ENCODE measurements at places on chromosomes 12 and 14.
A peak's percentile ranks its signal among the peaks of the same experiment; 100 is the strongest.

- DNase-seq, result peak; percentile 78
These were observed 475.6 kb downstream of the PDZRN4 start for GRCh38 chr12:41663598-41664265.

- DNase-seq, result no peak
These were observed 938.0 kb upstream of the FLRT2 start for GRCh38 chr14:84591827-84592445.

DNA sequence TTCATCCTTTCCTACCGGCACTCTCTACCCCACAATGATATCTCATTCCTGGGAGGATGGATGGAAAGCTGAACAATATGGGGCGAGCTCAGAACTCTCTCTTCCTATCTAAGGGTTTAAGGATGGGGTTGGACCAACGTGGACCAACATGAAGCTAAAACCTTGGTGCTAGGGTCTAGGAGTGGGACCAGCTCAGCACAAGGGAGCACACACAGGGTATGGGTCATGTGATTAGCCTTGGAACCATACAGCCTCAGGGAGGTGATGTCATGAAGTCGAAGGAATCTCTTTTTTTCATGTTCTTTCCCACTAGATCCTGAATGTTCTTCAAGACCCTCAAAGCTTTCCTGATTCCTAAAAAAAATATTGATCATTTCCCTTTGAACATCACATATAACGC is 3.3 kb downstream of the GUCY2C start:
- DNase-seq, result no peak

DNA sequence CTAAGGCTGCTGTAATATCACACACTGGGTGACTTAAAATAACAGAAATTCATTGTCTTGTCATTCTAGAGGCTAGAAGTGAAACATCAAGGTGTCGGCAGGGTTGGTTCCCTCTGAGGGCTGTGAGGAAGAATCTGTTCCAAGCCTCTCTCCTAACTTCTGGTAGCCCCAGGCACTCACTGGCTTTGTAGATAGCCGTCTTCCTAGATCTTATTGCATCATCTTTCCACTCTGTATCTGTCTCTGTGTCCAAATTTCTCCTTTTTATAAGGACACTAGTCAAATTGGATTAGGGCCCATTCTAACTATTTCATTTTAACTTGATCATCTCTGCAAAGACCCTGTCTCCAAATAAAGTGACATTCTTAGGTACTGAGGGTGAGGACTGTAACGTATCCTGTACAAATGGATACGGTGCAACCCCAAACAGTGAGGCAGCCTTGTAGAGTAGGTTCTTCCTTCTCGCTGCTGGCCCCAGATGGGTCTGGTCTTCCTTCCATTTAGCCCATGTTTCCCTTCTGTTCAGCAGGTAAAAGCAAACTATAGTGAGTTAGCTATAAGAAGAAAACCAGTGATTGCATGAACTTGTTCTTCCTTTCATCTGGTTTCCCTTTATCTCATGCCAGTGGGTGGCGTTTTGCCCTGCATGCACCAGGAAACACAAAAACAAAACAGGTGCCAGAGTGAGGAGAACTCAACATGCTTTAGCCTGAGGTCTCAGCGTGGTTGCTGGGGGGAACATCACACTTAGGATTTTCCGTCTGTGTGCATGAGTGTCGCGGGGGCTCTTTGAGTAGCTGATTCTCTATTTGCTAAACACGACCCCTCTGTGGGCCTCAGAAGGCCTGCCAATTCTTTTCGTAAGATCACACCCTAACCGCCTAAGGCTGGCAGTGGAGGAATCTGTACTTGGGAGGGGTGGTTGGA is 19.5 kb downstream of the TTC9 start:
- no peak for DNase-seq

- peak; percentile 81 for DNase-seq
These were observed 1.1 kb upstream of the MBD6 start for GRCh38 chr12:57521525-57522010.

GRCh38 chr12:44369998-44370397 is 506.1 kb downstream of the NELL2 start:
- no peak for DNase-seq

GRCh38 chr12:96221391-96221790 is 27.2 kb downstream of the ELK3 start:
- no peak for DNase-seq

- no peak for DNase-seq
These were observed 9.8 kb downstream of the TTC9 start for GRCh38 chr14:70651522-70651921.

DNA sequence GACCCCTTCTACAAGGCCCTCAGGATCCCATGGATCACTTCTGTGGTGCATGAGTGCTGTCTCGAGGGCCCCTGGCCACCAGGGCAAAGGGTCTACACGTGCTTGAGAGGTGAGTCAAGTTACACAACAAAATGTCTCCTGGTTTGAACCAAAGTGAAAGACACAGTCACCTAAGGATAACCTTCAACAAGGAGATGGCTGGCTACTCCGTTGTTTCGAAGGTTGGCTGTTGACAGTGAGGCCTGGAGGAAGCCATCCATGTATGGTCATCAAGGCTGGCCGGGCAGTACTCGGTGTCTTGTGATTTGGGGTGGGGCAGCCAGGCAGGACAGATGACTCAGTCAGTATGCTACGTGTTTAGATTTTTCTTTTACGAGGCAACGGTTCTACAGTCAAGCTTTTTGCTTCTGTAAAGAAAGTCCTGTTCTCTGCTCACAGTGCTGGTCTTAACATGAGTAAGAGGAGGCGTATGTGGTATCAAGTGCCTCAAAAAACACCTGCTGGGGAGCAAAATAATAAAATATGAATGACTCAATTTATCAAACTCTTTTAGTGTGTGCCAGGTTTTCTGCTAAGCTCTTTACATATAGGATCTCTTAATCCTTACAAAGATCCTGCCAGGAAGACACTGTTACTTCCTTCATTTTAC is 18.0 kb upstream of the NT5DC3 start:
- DNase-seq, result no peak

DNA sequence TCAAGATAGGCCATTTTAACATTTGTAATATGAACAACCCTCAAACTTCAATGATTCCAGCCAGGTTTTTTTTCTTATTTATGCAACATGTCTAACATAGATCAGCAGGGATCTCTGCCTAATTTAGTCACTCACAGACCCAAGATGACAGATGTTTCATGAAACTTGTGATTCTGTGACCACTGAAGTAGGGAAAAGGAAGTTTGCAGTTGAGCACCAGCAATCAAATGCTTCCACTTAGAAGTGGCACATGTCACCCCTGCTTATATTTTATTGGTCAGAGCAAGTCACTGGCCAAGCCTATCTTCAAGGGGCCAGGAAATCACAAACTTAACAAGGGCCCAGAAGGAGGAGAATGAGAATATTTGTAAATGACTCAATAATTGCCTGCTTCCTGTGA is 150.6 kb downstream of the BCAT1 start:
- no peak for DNase-seq

GRCh38 chr14:91893669-91894068 is 26.3 kb upstream of the TC2N start:
- no peak for DNase-seq

- DNase-seq, result no peak
These were observed 2.1 kb upstream of the CRIP2 start for GRCh38 chr14:105472486-105472991.

DNA sequence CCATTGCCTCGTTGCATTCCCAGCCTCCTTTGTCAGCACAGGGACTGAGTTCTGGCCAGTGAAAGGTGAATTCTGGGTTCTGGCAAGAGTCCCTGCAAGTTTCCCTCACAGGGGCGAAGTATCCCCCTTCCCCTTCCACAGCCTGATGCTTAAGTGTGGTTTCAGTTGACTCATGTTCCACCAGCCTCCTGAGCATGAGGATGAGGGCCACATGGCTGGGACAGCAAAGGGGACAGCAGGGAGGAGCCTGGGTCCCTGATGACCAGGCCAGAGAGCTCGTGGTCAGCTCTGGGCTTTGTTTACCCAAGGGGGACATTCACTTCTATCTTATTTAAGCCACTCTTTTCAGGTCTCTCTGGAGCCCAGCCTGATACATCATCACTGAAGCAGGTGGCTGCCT is 36.5 kb downstream of the CACNA2D4 start:
- no peak for DNase-seq

- DNase-seq, result no peak
These were observed 339.3 kb downstream of the NRXN3 start for GRCh38 chr14:78509516-78509915.

- DNase-seq, result no peak
These were observed 183.9 kb downstream of the APAF1 start for GRCh38 chr12:98828802-98829600.

GRCh38 chr14:76309572-76310162 is 66.3 kb upstream of the ESRRB start:
- DNase-seq, result no peak

GRCh38 chr14:52907949-52908348 is 42.9 kb downstream of the FERMT2 start:
- no peak for DNase-seq

DNA sequence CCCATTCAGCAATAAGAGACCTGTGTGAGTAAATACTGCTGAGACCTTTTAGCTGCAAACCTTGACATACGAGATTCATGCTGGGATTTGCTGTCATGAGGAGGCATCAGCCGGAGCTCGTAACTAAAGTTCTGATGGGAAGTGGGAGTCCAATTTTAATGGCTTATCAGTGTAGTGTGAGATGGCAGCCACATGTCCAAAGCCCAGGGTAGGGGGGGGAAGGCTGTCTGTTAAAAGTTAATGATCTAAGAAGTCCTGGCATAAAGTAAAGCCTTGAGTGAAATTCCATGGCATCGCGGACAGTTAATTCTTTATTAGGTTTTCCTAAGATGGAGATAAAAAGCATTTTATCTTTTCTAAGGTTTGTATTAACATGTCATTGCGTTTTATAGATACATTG is 240.0 kb downstream of the AACS start:
- DNase-seq, result no peak

DNA sequence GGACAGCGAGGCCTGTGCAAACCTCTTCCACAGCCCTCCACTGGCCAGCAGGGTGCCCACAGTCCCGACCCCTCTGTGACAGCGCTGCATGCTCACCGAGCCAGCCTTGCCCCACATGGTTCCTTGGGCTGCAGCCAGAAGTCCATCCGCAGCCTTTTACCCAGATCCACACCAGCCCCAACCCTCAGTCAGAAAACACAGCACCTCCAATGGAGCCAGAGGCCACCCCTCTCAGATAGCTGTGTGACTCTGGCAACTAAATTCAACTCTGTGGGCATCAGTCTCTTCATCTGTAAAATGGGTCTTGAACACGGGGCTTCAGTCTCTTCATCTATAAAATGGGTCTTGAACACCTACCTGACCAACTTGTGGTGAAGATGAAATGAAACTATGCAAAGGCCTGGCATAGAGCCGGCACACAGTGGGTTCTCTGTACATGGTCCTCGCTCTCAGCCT is 38.0 kb downstream of the NFKBIA start:
- no peak for DNase-seq

GRCh38 chr14:44453433-44454171 is 53.5 kb downstream of the FSCB start:
- DNase-seq, result no peak

- DNase-seq, result no peak
These were observed 16.9 kb upstream of the PPP4R4 start for GRCh38 chr14:94157197-94157596.

GRCh38 chr12:57191410-57191809 is 25.2 kb upstream of the NXPH4 start:
- no peak for DNase-seq

- DNase-seq, result no peak
These were observed 71.4 kb upstream of the GPR68 start for GRCh38 chr14:91315844-91316267.

GRCh38 chr12:116662612-116663144 is 75.2 kb downstream of the SPRING1 start:
- DNase-seq, result peak; percentile 63

GRCh38 chr14:43793579-43793978 is 713.5 kb downstream of the FSCB start:
- no peak for DNase-seq

- DNase-seq, result no peak
These were observed 133.1 kb upstream of the NUDT4 start for GRCh38 chr12:93244514-93245077.

DNA sequence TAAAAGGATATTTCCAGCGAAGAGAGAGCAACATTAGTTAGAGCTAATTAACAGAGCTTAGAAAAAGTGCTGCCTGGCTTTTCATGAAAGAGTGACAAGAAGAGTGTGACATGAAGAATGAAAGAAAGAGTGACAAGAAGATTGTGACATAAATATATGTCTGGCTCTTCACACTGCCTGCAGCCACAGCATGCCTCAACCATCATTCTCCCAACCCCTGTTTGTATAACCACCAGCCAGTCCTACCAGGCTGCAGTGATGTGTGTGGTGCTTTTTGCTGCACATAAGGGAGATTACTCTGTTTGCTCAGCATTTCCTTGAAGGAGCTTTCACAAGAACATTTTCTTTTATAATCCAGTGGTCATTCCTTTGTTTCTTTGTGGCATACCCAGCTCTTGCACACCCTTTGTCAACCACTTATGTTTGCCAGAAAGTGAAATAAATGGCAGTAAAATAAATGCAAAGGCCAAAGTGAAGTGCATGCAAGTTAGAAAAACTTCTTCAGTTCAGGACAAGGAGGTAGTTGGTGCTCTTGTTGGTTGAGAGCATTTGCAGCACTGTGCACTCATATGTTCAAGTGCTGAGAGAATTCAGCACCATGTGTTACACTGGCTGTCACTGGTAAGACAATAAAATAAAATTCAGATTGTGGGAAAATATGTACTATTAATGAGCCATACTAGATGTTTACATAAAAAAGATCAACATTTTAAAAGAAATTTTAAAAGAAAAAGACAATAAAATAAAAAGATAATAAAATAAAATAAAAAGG is 50.6 kb downstream of the KIF21A start:
- DNase-seq, result no peak

DNA sequence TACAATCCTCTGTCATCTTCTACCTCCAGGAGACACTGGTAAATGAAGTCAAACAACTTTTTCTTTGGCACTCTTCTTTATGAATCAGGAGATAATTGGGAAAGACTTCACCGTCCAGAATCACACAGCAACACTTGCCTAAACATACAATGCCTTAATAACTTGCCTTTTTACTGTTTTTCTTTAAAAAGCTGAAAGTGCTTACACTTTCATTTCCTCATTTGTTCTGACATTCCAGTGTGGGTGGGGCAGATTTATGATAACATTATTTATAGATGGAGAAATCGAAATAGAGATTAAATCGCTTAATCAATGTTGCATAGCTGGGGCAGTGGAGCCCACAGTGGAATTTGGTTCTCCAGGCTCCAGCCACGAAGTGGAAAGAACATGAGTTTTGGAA is 2.8 kb upstream of the FRS2 start:
- no peak for DNase-seq

GRCh38 chr12:53219956-53220693 is 11.9 kb downstream of the RARG start:
- peak; percentile 73 for DNase-seq
